Muscle of back (tissue), 13 donors: ENCODE measurements at places on chromosomes 2 and 18.
A peak's percentile ranks its signal among the peaks of the same experiment; 100 is the strongest.

DNA sequence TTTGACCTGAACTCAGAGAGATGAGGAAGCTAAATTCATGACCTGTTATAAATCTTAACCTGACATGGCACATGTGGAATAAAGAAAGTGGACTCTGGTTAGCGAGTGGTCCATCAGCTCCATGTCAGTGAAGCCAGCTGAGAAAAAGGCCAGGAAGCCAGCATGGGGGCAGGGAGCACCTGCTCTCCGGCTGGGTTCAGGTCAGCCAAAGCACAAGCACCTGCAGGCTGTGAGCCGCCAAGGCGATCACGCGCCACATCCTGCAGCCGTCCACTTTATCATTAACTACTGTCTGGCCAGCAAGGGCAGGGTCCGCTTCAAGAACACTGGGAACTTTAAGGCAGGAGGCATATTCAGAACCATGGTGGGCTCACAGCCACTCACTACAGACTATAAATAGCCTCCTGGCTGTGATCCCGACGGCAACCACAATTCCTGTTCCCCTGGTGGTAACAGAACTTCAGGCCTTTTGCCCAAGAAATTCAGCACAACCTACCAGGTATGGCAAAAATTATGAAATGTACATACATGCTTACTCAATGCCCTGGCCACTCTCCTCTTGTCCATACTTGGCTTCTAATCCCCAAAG lies 35.5 kb downstream of the ACVR1 start:
- DNase-seq, result peak; percentile 53

DNA sequence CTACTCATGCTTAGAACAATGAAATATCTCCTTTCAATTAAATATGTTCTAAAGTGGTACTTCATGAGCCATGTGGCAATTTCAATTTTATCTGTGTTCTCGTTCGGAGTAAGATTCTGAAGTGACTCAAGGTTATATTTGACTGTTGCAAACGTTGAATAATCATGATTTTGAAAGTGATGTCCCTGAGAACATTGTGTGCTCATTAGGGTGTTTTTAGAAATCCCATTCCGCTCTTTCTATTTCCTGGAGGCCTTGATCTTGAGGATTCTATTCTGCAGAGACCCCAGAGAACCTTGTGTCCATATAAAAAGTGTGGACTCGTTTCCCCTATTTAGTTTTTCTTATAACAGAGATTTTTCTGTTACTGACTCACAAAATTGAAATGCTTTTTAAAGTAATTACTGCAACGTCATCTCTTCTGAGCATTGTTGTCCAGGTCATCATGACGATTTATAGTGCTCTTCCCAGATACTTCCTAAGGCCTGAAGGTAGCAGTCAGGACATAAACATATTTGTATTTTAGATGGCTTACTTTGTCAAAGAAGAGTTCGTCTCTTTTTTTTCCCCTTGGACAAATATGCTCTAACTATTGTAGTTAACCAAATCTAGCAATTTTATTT lies 27.2 kb downstream of the IL1R2 start:
- no peak for DNase-seq

DNA sequence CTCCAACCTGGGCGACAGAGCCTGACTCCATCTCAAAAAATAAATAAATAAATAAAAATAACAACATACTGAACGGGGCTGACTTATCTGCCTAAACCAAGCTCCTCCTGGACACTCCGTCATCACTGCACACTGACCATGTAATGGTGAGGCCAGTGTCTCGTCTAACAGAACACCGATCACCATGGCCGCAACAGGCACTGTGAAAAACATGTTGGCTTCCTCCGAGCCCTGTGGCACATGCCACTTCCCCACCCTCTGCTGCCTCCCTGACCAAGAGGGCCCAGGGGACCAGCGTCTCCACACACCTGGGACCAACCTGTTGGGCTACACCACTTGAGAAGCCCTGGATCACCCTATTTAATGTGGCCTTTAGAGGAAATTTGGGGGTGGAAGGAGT lies 33.9 kb downstream of the ZNF516 start:
- DNase-seq, result no peak

DNA sequence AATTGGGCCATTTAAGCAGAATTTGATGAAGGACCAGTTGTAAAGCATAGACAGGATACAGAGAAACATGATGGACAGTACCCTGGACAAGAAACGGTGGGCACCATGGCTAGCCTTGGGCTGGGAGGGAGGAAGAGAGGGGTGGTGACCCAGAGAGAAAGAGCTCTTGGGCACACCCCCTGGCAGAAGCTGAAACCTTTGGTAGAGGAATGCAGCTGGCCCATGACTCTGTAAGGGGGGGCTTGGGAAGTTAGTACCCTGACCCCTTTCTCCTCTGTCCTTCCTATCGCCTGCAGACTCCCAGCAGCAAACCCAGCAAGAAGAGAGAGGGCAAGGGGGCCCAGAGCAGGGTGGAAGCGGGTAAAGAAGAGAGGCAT lies 32.6 kb downstream of the MRPL44 start:
- DNase-seq, result no peak

DNA sequence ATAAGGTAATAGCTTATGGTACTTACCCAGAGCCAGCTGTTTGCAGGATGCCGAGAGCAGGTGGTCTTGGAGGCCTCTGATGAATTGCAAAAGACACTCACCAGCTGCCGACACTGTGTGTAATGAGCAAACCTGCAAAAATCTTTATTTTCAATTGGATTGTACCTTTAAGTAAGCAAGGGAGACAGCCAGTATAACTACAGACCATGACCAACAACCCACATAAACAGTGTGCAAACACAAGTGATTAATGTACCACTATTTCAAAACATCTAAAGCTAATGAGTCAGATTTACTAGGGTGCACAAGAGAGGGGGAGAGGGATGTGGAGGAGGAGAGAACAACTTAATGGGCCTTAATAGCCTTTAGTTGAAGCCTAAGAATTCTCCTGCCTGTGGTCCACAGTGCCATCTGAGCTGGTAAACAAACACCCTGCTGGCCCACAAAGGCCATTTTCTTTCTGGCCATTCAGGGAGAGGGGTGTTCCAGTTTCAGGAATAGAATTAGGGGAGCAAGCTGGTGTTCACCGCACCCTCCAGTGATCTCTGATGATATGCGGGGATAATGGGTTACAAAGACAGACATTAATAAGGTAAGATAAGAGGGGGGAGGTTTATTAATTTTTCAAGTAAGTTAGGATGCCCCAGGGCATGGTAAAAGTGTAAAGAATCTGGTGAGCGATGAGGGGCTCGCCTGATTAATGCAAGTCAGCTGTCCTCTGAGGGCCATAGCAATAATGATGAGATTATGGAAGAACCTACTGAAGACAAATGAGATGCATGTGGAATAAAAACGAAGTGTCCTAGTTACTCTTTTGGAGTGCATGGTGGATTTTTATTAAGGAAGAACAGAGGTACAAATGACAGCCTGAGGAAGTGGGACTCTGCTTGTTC lies 196.4 kb downstream of the HRH4 start:
- no peak for DNase-seq

DNA sequence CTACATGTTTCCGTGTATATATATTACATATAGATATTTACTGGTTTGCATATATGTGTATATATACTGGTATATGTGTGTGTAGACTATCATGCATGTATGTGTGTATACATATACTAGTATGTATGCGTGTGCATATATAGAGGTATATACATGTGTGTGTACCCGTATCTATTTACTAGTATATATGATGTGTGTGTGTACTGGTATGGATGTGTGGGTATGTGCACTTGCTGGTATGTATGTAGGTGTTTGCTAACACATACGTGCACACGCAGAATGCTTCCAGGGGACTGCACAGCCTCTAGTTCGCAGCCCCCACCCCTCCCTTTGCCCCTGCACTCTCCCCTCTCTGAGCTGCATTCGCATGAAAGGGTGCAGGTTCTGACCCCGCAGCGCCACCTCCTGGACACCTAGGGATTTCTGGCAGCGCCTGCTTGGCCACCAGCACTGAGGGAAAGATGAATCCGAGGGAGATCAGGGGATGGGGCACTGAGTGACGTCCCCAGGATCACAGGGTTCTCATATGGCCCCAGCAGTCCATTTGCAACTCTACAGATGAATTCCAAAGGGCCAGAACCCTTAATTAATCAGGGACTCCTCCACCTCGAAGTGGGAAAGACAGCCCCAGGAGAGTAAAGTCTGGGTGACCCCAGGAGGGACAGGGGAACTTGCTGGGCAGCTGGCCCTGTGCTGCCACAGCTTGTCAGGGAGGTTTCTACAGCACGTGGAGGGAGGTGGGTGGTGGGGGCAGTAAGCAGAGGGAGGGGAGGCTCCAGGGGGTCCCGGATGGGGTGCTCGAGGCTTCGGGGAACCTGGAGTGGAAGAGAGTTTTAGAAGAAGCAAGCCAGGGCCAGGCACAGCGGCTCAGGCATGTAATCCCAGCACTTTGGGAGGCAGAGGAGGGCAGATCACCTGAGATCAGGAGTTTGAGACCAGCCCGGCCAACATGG lies 66.8 kb upstream of the ASAP2 start:
- peak; percentile 83 for DNase-seq

DNA sequence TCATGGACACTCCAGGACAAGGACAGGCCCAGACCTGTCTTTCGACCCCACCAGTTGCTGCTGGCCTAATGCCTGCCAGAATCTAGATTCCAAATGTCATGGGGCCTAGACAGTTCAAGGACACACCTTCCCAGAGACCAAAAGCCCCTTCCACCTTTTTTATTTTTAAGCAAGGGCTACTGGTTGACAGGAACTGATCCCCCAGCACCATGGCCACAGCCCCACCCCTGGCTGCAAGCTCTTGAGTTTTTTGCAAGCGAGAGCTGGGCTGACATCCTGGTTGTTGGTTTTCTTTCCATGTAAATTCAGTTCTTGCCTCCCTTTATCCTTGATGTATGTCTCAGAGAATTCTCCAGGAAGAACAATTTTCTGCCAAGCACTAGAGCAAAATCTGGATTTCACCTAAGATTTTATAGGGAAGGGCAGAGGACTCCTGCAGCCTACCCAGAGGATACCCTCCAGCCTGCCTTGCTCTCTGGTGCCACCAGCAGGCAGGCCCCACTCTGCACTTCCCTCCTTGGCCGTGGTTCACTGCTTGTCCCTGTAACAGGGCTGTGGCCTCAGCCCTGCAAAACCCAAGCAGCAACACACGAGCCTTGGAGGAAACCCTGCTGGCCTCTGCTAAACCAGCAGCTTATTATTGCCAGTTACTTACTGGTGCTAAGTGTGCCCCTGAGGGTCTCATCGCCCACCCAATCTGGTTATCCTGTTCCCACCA lies 97.7 kb downstream of the TWIST2 start:
- no peak for DNase-seq

GRCh38 chr18:13381944-13382365 lies 163.4 kb downstream of the LDLRAD4 start:
- peak; percentile 92 for DNase-seq

DNA sequence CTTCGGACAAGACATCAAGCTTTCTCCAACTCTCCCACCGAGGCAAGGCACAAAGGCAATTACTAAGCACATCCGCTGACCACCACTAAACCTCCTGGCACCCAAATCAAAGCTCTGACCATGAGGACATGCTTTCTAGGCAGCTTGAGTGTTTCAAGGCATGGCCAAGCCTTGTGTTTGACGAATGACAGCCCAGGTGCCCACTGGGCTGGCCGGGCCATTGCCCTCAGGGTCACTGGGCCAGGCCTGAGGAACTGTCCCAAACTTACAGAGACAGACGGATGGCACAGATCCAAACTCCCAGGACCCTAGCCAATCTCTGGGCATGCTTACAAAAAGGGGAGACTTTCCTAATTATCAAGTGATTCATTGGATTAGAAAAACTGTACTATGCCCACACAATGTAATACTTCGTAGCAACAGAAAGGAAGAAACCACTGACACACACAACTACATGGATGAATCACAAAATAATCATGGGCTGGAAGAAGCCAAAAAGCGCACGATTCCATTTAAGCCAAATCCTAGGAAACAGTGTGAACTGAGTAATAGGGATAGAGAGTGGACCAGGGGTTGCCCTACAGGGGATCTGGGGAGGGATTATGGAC lies 20.2 kb downstream of the CRACDL start:
- DNase-seq, result peak; percentile 31

GRCh38 chr2:240364961-240365775 lies 70.3 kb upstream of the GPC1 start:
- DNase-seq, result no peak
